ENCODE measurements at places on chromosomes 11 and 22.

- no peak for DNase-seq
These were observed 5.9 kb downstream of the KCNJ4 start for GRCh38 chr22:38448945-38449745.

GRCh38 chr11:113730887-113731726, 25.0 kb upstream of the TMPRSS5 start:
- peak; percentile 47 for DNase-seq

DNA sequence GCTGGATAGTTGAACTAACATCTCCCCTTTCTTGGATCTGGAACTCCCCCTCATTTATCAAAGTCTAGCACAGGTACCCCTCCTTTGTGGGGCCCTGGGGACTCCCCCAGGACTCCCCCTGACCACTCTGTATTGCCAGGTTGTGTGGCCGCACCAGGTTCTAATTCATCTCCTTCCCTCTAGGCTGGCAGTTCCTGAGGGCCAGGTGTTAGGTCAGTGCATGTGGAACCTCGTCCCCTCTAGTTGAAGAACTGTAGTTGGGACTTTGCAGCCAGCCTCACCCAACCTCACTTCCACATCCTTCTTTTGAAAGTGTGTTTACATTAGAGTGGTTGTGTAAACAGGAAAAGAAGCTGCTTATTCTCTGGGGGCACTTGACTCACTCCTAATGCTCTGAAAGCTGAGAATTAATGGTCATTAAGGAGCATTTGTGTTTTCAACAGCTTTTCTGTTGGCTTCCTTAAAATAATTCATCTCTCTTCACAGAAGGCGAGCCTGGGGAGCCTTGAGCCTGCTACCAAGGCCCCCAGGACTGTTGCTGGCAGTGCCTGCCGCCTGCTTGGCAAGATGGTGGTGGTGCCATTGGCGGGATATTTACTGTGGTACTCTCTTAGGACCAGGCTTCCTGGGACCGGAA, 11.8 kb downstream of the UPB1 start:
- DNase-seq: peak; percentile 61

GRCh38 chr11:130150790-130151189, 8.8 kb upstream of the ST14 start:
- DNase-seq: no peak

DNA sequence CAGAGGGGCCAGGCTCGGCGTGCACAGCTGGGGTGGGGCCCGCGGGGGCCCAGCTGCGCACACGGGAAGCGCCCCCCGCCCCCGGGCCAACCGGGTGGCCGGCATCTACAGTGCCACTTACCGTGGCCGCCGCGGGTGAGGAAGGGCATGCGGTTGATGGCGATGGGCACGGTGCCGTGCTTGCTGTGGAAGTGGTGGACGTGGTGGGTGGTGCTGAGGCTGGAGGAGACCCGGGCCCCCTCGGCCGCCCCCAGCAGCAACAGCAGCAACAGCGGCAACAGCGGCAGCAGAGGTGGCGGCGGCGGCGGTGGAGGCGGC, 51.4 kb downstream of the SLC22A12 start:
- no peak for DNase-seq

GRCh38 chr11:44067266-44067665, 1.2 kb downstream of the ACCS start:
- peak; percentile 2 for DNase-seq

All from fibroblast of skin of back (primary cell).